ENCODE measurements at places on chromosomes 12 and 14.

GRCh38 chr14:101394374-101394773, 166.9 kb upstream of the DIO3 start:
- no peak for DNase-seq

DNA sequence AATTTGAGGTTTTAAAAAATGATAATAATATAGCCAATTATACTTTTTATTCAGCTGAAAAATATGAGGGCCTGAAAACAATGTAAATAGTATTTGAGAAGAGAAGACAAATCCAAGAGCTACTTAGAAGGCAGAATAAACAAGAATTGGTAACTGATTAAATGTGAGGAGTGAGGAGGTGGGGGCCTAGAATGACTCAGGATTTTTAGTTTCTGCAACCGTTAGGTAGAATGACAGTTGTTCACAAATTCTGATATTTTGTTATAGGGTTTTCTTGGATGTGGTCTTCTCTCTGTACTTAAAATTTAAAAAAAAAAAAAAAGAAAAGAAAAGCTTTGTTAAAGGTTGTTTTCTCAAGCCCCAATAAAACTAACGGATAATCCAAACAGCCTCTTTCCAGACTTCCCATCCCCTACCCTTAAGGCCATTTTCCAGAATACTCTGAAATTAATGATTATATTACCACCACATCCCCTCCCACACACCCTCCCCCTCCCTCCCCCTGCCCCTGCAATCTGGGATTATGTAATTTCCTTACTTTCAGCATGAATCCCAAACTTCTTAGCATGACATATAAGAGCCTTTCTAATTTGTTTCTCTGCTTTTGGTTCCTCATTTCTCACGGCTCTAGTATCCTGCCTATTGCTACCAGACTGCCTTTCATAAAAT, 50.4 kb downstream of the LRP6 start:
- DNase-seq = no peak

GRCh38 chr12:121443193-121443870, 43.4 kb downstream of the RNF34 start:
- peak; percentile 76 for DNase-seq

- peak; percentile 39 for DNase-seq
Measured at GRCh38 chr14:100222224-100223093, 16.5 kb upstream of the YY1 start.

- DNase-seq = no peak
Measured at GRCh38 chr14:78445275-78445674, 275.1 kb downstream of the NRXN3 start.

DNA sequence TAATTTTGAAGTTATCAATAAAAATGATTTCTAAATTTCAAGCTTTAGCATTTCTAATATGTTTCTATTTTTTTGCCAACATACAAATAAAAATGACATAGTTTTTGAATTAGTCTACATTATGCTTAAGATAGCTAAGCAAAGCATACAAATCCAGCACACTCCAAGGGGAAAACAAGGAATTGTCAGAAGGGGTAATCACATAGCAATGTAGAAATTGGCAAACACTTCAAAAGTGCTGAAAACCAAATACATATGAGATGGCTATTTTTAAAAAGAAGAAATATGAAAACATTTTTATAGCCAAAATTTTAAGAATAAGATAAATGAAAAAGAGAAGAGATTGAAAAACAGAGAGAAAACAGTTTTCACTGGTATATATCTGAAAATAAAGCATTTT, 308.0 kb downstream of the SLC6A15 start:
- DNase-seq = no peak

DNA sequence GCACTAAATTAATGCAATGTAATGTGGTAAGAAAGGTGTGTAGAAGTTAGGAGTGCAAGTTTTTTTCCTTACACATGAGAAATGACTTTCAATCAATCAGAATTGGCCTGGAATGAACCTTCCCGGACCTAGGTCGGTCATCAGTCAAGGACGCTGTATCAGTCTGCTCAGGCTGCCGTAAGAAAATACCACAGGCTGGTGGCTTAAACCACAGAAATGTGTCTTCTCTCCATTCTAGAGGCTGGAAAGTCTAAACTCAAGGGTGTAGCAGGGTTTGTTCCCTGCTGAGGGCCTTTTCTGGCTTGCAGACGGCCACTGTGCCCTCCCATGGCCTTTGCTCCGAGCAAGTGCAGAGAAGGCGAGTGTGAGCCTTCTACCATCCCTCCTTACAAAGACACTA, 86.6 kb upstream of the DYNC1H1 start:
- no peak for DNase-seq

DNA sequence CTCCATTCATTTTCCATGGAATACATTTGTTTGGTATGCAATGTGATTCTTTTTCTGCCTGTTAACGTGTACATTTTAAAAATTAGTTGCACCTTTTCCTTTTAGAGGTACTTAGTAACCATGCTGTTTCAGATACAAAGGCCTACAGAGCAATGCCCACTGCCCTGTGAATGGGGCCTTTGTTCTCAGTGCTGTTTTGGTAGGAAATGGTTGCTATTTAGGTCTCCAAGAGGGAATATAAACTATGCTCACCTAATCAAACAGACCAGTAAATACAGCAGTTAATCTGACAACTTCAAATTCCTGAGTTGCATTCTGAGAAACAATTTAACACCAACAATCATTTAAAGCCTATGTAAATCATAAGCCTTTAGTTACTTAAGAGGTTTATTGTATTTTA, 188.7 kb downstream of the BCAT1 start:
- DNase-seq = no peak

DNA sequence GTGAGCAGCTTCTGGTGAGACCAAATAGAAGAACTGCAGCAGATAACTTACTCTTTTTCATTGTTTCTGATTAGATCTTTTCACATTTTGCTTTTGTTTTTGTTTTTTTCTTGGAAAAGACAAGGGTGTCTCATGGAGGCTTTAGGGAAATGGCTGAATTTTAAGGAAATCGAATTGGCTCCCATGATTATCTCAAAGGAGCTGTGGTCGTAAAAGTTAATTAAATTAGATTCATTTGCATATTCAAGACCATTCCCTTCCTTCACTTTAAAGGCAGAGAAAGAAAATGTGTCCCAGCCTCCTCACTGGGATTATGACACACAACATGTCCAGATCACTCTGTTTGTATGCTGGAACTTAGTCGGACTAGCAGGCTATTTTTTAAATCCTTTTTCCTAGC, 106.4 kb upstream of the MDM1 start:
- no peak for DNase-seq

- no peak for DNase-seq
Measured at GRCh38 chr12:54140588-54141388, 48.0 kb downstream of the SMUG1 start.

DNA sequence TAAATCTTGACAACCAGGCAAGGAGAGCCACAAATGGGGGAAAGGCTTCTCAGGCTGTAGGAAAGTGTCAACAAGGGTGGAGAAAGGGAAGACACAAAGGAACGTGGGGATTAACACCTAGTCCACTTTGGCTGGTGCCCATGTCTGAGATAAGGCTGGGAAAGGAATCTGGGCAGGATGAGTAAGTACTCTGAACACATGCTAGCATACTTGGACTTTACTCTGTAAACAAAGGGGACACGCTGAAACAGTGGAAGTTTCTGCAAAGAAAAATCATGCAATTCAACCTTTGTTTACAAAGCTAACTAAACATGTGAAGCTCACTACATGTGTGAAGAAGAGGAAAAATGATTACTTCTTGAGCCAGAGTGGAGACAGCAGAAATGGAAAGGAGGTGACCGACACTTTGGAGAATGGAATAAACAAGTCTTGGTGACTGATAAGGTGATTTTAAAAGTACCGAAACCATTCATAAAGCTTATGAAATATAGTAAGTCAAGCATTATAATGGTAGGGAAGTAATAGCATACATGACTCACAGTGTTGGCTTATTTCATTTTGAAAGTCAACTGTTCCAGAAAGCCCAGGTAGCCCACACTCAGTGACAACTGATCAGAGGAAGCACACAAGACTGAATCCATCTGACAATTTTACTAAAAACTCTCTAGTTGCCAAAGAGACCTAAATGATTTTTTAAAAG, 13.2 kb downstream of the CPNE8 start:
- no peak for DNase-seq

DNA sequence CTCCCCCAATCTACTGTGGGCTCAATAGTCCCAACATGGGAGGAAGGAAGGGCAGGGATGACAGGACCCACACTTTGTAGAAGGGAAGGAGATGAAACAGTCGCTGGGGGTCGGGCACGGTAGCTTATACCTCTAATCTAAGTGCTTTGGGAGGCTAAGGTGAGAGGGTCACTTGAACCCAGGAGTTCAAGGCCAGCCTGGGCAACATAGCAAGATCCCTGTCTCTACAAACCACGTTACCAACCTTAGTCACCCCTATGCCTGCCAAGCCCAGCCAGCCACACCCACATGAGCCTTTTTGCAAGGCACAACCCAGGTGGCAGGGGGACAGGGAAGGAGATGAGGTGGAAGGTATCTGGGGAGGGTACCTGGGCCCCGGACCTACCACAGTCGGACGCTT, 31.7 kb downstream of the KDM2B start:
- no peak for DNase-seq

- no peak for DNase-seq
Measured at GRCh38 chr14:79036441-79036840, 866.3 kb downstream of the NRXN3 start.

DNA sequence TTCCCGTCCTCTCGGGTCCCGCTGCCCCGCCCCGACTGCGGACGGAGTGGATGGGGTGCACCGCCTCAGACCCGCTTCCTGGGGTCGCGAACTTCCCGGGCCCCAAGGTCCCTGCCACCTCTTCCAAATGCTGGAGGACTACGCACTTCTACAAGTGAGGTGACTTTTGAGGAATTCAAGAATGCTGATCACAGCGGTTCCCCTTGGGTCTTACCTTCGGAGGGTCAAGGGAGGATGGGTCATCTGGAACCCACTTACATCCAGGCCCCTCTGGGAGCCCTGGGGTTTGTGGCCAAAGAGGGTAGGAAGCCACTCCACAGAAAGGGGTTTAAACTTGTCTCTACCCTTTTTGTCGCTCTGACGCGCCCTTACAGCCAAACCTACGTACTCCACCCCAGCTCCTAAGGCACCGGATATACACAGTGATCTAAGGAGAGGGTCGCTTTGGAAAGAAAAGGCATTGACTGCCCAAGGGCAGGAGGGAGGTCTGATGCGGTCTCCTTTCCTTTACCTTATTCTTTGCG, 532 bp upstream of the PRKD1 start:
- DNase-seq = no peak

DNA sequence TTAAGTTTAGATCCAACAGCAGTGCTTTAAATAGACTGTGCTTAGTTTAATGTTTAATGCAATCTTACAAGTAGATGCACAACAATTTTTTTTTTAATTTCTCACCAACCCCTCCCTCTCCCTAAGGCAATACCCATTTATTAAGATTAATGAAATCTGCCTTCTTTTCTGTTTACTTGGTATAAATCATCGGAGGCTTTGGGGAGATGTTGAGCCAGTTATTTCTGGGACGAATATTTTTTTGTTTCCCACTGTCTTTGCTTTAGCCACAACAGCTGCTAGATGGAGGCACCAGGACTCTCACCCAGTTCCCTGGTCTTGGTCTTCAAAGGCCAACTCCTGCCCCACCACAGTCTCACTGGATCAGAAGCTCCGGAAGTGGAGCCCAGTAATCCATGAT, 113.4 kb downstream of the PLXNC1 start:
- no peak for DNase-seq

- no peak for DNase-seq
Measured at GRCh38 chr12:53402871-53403270, 20.8 kb upstream of the AMHR2 start.

DNA sequence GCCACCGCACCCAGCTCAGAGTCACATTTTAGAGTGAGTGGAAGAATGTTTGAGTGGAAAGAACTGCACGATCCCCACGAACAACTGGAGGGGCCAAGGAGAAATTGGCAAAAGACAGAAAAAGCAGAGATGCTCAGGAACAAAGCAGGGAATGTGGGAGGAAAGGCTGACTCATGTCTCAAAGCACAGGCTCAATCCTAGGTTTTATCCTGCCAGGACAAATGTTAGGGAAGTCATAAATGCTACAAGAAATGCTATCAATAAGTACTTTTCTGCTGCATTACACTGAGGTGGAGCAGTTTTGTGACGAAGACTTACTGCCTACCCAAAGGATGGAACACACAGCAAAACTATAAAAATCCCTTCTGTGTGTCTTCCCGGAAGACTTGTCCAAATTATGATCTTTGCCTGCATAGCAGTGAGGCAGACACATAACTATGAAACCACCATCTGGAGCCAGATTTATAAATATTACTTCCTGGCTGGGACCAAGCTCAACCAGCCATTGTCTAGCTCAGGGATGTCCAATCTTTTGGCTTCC, 26.7 kb downstream of the NIN start:
- no peak for DNase-seq

DNA sequence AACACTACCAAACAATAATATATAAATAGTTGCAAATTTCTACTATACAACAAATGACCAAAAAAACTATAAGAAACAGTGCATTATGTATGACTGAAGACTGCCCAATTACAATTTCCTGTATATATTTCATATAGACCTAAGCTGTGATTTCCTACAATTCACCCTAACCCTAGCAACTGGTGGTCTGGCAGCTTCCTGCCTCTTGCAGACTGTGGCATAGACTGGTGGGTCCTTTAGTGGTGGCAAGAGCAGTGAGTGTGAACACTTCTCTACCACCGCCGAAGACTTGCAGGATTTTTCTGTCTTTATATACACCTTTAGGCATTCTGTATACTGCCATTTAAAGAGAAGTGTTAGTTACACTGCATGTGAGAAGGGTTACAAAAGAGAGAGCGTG, 43.6 kb upstream of the CMAS start:
- no peak for DNase-seq

GRCh38 chr12:1851151-1851701, 30.9 kb downstream of the LRTM2 start:
- DNase-seq = no peak

- no peak for DNase-seq
Measured at GRCh38 chr12:104764225-104765091, 193.6 kb downstream of the SLC41A2 start.

DNA sequence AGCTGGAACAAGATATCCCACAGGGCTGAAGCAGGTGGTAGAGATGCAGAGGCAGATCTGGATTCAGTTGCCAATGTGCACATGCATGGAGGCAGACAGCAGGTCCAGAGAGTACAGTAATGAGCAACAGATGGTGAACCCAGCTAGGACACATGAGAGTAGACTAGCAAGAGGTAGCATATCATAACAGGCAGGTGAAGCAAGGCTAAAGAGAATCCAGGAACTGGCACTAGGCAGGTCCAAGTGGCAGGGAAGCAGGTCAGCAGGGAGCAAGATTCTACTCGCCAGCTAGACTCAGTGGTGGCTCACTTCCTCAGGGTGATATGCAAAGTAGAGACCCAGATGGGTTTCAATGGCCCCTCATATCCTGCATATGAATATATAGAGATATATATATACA, 15.3 kb upstream of the MYF6 start:
- no peak for DNase-seq

DNA sequence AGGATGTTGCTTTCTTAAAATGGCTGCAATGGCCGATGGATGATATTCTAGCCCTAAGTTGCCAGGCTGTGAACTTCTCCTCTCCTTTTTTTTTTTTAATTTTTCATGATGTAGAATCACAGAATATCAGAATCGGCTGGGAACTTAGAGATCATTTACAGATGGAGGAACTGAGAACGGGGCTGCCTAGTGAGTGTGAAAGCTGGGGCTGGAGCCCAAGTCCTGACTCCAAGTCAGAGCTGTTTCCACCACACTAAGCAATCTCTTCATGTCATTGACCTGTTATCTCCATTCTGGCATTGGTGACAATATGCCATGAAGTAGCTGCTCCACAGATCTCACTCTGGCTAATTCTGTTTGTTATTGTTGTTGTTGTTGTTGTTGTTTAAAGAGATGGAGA, 121.7 kb downstream of the SLC38A1 start:
- DNase-seq = no peak

GRCh38 chr14:73889376-73889775, 2.7 kb downstream of the ZNF410 start:
- no peak for DNase-seq

GRCh38 chr14:58765418-58765831, 127.7 kb downstream of the DACT1 start:
- no peak for DNase-seq
